Activated CD8-positive, alpha-beta memory T cell treated with anti-CD3 and anti-CD28 coated beads for 1 hour (primary cell): ENCODE measurements at places on chromosomes 13 and 19.

- no peak for DNase-seq
Observed at GRCh38 chr13:24134757-24135156, 25.8 kb upstream of the SPATA13 start.

GRCh38 chr13:52994051-52994450, 34.6 kb upstream of the OLFM4 start:
- DNase-seq = no peak

GRCh38 chr19:16228637-16229321, 31.1 kb downstream of the AP1M1 start:
- DNase-seq = no peak

- no peak for DNase-seq
Observed at GRCh38 chr13:49110913-49111170, 109.3 kb upstream of the MLNR start.

GRCh38 chr13:95226476-95226875, 74.8 kb downstream of the ABCC4 start:
- DNase-seq = no peak

GRCh38 chr13:108044954-108045353, 170.4 kb downstream of the LIG4 start:
- DNase-seq = no peak

- DNase-seq = peak; percentile 94
Observed at GRCh38 chr19:488505-489417, 7.5 kb upstream of the MADCAM1 start.

- no peak for DNase-seq
Observed at GRCh38 chr19:44789943-44790483, 12.3 kb downstream of the CBLC start.

DNA sequence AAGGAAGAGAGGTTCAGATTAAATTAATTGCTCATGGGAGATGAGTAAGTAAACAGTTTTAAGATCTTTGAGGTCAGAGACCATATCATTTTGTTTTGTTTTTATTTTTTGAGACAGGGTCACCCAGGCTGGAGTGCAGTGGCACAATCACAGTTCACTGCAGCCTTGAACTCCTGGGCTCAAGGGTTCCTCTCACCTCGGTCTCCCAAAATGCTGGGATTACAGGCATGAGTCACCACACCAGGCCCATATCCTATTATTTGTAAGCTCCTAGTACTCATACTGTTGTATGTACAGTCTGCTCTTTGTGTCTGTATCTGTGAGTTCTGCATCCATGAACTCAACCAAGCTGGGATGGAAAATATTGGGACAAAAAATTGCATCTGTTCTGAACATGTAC, 6.0 kb upstream of the RASL11A start:
- no peak for DNase-seq

- no peak for DNase-seq
Observed at GRCh38 chr13:26132756-26133155, 80.9 kb upstream of the SHISA2 start.

- peak; percentile 51 for DNase-seq
Observed at GRCh38 chr13:46321494-46322225, 65.4 kb downstream of the RUBCNL start.

- no peak for DNase-seq
Observed at GRCh38 chr19:35291916-35292315, at the start of gene MAG. TSS of gene MAG (plus strand) at chr19:35292161. CDS start at chr19:35295409, 3,248 bp downstream.

DNA sequence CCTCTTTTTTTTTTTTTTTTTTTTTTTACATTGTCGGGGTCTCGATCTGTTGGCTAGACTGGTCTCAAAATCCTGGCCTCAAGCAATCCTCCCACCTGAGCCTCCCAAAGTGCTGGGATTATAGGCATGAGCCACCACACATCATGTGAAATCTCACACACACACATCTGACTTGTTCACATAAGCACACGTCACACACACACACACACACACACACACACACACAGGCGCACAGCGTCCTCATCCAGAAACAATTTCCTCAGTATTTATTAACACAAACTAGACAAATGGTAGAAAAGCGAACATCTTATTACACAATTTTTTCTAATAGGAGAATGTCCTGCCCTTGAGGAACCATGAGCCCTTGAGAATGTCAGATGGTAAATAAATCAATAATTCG, 5.1 kb upstream of the SYCN start:
- no peak for DNase-seq

DNA sequence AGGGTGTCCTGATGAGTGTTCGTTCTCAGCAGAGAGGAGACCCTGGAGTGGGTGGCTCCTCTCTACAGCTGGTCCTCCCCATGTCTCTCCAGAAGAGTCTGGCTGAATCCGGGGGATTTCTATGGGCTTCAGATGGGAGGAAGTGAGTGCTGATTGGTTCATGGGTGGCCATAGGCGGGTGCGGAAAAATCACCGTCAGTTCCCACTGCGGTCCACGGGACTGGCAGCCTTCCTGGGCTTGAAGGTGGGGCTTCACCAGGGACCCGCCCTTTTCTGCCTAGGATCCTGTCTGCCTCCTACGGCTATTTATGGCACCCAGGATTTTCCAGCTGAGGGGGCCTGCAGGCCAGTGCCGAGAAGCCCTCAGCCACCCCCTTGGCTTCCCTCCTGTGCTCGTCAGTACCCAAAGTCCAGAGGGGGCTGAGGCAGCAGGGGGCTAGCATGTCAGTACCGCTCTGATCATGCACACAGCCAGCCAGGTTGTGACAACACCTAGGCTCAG, 18.4 kb downstream of the CPB2 start:
- DNase-seq = no peak

- DNase-seq = no peak
Observed at GRCh38 chr13:51327961-51328360, 11.5 kb upstream of the SERPINE3 start.

- DNase-seq = no peak
Observed at GRCh38 chr13:20969182-20969581, 66.6 kb upstream of the XPO4 start.

GRCh38 chr19:18294467-18294864, 13.0 kb upstream of the JUND start:
- DNase-seq = peak; percentile 98

- peak; percentile 50 for DNase-seq
Observed at GRCh38 chr19:46014941-46015686, 7.7 kb downstream of the PGLYRP1 start.

- DNase-seq = no peak
Observed at GRCh38 chr19:52494518-52494917, 33.0 kb upstream of the ZNF808 start.

GRCh38 chr19:56995303-56995702, 124.5 kb upstream of the USP29 start:
- DNase-seq = no peak

GRCh38 chr19:57888107-57888559, 704 bp downstream of the ZNF814 start:
- no peak for DNase-seq

DNA sequence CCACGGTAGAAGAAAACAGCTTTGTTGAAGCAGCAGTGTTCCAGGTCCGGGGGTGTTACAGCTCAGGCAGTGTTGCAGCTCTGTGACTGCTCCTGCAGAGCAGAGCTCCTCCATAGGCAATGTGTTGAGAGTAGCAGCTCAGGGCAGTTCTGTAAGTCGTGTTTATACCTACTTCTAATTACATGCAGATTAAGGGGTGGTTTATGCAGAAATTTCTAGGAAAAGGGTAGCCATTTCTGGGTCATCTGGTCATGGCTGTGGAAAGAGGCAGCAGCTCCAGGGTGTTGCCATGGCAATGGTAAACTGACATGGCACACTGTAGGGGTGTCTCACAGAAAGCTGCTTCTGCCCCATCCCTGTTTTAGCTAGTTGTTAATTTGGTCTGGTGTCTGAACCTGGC, 316.4 kb downstream of the GPC5 start:
- no peak for DNase-seq

DNA sequence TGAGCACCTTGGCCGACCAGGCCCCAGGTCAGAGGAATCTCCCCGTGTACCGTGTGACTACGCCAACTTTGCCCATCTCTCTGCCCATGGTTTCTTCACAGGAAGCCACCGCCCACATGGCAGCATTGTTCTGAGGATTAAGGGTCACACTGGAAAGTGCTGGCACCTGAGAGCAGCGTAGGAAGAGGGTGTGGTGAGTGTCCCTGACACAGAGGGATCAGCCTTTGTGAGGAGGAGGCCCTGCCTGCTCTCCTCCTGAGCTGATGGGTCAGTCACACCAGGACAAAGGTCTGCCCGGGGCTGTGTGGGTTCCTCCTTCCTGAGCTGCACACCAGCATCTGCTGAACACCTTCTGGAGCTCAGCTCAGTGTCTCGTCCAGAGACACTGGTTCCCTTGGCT, 32.2 kb upstream of the SLC15A1 start:
- no peak for DNase-seq

- DNase-seq = no peak
Observed at GRCh38 chr19:14414926-14415690, 4.0 kb downstream of the DDX39A start.

GRCh38 chr13:109652531-109652930, 133.9 kb downstream of the IRS2 start:
- DNase-seq = no peak

DNA sequence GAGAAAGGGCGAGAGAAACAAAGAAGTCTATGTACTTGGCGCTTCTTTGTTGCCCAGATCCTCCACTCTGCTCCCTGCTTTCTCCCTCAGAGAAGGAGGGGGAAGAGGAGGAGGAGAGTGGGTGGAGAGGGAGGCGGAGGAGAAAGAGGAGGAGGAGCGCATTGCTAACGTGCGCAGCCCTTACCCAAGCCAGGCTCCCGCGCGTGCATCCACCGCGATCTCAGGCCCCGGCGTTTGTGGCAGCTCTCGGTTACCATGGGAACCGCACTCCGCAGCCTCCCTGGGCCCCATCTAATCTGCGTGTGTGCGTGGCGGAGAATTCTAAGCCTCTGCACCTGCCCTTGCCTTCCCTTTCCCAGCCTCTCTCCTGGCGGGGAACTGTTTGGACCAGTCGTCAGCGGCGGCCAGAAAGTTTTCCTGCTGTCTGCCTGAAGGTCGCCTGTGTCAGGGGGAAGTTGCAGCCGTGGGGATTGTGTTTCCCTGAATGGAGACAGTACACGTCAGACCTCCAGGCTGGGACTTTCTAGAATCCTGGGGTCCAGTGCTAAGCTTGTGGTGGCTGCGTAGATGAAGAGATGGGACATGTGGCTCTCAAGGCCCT, at the start of gene ERICH6B:
Gene ERICH6B, minus strand, starts transcription at position 239 of the 601 bp plus-strand sequence. CDS start 18,734 bp downstream, outside the sequence.
- DNase-seq = no peak

DNA sequence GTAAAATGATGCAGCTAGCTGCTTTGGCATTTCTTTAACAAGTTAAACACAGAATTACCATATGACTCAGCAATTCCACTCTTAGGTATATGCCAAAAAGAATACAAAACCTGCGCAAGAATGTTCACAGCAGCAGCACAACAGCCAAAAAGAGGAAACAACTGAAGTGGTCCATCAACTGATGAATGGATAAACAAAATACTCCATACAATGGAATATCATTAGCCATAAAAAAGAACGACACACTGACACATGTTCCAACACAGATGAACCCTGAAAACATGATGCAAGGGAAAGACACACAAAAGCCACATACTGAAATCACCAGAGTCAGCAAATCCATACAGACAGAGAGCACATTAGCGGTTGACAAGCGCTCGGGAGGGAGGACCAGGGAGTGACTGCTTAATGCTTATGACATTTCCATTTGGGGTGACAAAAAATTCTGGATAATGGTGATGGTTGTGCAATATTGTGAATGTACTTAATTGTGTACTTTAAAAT, 3.0 kb downstream of the PCID2 start:
- DNase-seq = no peak

DNA sequence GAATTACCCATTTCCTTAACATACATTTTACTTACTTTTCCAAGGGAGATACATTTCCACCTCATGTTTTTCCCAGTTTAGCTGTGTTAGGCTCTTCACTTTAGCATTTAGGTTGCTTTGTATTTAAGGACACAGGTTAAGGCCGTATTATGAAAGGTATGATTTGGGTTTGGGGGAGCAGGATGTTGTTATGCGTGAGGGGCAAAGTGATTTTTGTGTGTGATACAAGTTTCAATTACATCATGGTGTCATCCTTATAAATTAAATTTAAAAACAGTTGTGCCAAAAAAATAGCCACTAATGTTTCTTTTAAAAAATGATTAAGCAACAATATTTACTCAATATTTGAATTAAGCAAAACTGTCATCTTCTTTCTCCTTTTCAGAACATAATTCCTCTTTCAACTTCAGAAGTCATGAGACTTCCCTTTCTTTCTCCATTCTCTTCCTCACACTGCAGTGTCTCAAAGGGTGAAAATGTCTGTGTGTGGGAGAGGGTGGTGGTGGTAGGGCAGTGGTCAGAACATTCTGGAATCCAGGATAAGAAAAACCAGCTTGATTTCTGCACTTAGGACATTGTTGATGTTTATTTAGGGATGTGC, 126.2 kb downstream of the KCNRG start:
- no peak for DNase-seq

DNA sequence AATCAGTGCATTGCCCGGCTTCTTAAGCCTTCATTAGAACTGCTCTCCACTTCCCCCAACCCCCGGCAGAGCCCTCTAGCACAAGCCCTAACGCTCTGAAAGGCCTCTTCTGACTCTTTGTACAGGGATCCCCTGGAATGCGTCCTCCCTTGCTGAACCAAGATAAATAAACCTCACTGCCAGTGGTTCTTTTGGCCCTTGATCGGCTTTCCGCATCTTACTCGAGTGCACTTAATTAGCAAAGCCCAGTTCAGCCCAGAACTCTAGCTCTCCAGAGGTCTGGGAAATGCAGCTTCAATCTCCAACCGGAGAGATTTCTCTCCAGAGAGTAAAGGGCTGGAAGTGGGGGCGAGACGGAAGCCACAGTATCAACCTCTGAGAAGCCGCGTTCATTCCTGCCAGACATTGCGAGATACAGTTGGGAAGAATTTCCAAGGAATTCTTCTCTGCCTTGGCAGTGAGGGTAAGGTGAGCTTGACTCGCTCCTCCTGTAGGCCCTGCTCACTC, 8.7 kb upstream of the ZNF444 start:
- no peak for DNase-seq
